Mucosa of gallbladder (tissue), 1 donor: ENCODE measurements at places on chromosomes 12 and 14. TPM values are rescaled to one million over a fixed set of nuclear protein-coding genes. Genes with fewer than 3 reads are reported as not detected.

DNA sequence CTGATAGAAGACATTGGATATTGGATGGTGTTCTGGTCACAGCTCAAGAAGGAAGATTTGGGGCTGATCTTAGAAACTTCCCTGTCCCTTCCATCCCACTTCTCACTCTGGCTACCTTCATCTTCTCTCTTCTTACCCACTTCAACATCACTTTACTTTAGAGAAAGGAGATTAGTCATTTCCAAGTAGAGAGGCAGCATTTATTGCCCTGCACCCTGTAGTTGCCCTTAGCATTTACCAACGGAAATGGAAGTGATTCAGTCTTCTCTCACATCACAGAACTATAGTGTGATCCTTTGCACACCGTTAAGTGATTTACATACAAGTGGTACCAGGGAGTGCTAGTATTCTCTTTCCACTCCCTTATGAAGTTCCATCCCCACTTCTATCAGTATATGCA lies 52.4 kb downstream of the PHLDA1 start:
- DNase-seq, result no peak

Gene KRT74
- not detected for total RNA-seq

- DNase-seq, result no peak
Observed at GRCh38 chr12:69014047-69014446, 81.1 kb upstream of the CPM start.

DNA sequence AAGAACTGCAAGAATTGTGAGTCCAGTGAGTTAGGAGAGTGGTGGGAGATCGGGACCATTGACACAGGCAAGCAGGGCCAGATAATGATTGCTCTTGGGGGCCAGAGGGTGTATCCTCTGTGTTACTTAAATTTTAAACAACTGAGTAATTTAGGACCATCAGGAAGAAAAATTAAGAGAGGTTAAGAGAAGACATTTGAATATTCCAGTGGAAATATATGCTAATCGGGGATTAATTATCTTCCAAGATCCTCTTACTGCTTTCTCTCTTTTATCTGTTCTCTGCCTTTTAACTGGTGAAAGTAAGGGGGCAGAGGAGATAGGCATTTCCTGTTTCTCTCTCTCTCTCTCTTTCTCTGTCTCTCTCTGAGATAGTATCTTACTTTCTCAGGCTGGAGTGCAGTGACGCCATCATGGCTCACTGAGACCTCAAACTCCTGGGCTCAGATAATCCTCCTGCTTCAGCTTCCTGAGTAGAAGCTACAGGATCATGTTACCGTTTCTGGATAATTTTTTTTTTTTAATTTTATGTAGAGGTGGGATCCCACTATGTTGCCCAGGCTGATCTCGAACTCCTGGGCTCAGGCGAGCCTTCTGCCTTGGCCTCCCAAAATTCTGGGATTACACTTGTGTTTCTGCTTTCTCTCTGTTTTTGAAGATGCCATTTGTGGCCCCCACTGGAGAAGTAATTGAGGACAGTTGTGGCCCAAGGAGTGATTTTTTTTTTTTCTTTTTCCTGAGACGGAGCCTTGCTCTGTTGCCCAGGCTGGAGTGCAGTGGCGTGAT lies 85.1 kb downstream of the DIP2B start:
- DNase-seq, result no peak

- no peak for DNase-seq
Observed at GRCh38 chr12:21444193-21445146, 7.0 kb downstream of the PYROXD1 start.
